ENCODE measurements at places on chromosomes 1 and 21.

DNA sequence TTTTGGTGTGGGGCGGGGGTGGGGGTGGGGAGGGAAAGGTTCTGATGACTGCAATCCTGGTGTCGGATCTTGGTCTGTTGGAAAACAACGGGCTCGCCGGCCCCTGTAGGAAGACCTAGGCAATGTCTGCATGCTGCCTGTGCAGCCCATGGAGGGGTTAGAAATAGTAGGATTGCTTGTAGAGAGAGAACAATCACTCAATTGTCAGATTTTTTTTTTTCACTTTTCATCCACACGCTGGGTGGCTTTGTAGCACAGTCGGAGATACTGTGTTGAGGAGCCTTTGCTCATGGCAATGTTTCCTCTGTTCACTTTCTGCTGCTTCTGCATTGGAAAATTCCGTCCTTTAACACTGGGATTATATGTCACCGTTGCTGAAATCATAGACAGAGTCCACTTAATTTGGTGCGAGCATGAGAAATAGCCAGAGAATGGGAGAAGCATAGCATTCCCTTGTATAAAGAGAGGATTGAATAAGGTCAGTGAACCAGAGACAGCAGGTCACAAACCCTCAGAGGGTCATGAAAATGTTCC, 107.5 kb downstream of the MRPS6 start:
- DNase-seq: no peak

DNA sequence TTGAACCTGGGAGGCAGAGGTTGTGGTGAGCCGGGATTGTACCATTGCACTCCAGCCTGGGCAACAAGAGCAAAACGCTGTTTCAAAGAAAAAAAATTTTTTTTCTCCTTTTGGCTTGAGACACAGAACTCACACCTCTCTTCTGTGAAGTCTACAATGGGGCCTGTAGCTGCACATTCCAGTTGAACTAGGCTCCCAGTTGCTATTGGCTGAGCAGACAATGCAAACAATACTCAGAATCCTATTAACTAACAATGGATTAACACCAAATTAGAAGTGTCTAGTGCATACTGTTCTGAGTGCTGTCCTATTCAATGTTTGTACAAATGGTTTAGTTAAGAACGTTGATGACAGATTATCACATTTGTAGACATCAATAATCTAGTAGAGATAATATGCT, 17.6 kb upstream of the MCL1 start:
- no peak for DNase-seq

DNA sequence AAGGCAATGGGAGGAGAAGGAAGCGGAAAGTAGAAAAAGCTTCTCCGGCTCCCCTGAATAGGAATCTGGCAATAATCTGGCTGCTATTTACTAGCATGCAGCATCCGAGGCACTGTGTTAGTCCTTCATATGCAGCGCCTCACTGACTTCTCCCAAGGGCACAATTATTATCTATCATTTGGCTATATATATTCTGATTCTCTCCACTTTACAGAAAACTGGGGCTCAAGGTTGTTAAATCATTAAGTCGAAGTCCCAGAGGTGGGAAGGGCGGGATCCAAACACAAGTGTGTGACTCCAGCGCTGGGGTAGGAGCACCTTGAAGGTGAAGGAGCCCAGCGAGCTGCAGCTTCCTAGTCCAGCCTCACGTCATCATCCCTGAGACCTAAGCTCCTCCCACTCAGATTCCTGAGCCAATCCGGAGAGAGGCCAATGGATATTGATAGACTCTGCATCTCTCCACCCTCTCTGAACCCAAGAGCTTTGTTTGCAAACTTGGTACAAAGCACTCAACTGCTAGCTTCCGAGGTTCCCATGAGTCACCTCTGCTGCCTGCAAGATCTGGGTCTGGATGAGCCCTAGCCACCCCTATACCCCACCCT, 16.6 kb upstream of the EYA3 start:
- peak; percentile 54 for DNase-seq

DNA sequence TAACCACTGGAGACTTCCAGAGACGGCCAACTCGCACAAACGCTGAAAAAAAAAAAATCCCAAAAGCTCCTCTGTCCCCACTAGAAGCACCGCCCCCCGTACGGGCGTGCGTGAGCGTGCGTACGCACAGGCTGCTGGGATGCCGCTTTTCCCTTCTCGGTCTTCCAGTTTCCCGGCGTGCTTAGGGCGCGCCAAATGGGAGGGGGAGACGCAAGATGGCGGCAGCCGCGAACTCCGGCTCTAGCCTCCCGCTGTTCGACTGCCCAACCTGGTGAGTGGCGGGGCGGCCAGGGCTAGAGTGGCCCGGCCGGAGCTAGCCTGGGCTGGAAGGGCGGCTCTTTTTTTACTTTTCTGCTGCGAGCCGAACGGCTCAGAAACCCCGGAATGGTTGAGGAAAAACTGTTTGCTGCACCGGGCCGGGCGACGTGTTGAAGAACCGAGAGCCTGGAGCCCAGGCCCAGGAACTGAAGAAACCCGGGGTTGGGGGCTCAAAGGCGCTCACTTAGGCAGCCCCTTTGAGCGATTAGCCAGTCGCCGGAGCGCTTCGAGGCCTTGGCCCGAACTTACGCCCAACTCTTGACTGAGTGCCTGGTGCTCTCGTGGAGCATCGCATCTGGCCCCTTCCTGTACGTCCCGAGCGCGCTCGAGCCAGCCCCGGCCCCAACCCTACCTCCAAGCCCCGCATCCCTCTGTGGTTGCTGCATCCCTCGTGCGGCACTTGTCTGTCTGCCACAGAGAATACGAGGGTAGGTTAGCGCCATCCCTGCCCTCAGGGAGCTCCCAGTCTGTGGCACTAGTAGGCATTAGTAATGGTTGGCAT, at the start of gene PPP1R8:
TSS of gene PPP1R8 (plus strand) at position 162 of the 820 bp plus-strand sequence. CDS start at position 216, 54 bp downstream.
- peak; percentile 92 for DNase-seq

Data from glutamatergic neuron (in vitro differentiated cells).